SW480 (cell line): ENCODE measurements at places on chromosomes 7 and 10.

DNA sequence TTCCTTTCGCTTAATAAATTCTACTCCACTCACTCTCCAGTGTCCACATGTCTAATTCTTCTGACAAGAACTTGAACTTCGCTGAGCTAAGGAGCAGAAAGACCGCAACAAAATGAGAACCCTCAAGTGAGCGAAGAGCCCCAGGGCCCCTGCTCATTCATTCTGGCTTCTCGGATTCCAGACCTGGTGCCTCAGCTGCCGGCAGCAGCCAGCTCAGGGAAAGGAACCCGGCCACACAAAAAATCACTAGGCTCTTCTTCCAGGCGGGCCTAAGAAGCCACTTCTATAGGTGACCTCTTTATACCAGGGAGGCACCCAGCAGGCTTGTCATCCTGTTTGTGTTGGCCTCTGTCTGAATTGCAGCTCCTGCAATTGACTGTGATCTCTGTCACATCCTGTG, 33.3 kb downstream of the OTUD1 start:
- no peak for DNase-seq

GRCh38 chr7:158518980-158519632, 68.5 kb downstream of the PTPRN2 start:
- no peak for DNase-seq

DNA sequence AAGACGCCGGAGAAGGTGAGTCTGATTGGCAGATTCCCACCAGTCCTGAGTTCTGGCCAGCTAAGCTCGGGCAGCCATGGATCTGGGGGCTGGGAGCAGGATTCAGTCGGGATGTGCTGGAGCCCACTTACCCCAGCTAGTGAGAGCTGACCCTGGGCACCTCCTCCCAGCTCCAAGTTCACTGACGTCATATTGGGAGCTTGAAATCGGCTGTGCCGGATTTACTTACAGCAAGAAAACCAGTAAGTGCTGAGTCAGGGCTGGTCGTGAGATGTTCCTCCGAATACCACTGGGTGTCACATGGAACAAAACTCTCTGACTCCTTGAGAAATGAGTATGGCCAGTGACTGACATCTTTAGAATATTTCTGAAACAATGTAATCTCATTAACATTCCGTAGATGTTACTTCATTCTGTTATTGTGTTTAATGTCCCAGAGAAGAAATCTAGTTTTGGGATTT, 621.2 kb downstream of the SDK1 start:
- peak; percentile 55 for DNase-seq

DNA sequence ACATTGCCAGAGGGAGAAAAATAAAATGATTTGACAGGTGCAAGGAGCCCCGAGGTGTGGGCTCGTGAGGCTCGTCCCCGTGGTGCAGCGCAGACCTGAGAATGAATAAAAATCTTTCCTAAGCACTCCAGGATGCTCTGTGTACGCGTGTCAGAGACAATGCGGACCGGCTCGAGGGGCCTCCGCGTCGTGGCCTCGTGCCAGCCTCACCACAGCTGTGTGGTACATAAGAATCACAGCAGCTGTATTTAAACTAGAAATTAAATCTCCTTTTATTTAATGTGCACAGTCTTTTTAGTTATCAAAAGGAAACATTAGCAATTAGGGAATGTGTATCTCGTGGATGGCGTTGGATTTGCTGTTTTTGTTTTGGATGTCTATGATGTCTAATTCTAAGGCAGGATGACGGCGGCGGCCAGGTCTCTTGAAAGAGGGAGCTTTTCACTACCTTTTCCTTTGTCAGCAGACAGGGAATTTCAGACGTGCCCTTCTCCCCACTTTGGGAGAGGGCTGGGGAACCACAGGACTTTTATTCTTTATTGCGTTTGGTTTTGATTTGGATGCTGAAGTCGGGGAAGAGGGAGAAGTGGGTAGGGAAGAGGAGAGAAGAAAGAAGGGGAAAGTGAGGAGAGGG, 365.3 kb upstream of the SHH start:
- no peak for DNase-seq

DNA sequence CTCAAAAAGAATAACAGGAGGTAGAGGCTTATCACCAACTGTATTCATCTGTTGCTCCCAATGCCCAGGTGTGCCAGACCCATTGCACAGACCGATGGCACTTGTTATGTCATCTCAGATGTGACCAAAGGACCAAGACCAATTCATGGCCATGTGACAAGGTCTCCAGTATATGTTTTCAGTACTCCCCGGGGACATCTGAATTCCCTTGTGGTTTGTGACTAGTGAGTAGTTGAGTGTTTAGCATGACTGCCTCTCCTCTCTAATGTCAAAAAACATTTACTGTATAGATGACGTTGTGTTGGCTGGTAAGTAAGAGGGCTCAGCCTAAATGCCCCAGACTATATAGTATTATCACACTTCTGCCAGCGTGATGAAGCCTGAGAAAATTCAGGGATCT, 202.1 kb upstream of the SMIM30 start:
- DNase-seq = no peak
